Aorta (tissue), 5 donors: ENCODE measurements at places on chromosomes 6 and 20.
A peak's percentile ranks its signal among the peaks of the same experiment; 100 is the strongest.

DNA sequence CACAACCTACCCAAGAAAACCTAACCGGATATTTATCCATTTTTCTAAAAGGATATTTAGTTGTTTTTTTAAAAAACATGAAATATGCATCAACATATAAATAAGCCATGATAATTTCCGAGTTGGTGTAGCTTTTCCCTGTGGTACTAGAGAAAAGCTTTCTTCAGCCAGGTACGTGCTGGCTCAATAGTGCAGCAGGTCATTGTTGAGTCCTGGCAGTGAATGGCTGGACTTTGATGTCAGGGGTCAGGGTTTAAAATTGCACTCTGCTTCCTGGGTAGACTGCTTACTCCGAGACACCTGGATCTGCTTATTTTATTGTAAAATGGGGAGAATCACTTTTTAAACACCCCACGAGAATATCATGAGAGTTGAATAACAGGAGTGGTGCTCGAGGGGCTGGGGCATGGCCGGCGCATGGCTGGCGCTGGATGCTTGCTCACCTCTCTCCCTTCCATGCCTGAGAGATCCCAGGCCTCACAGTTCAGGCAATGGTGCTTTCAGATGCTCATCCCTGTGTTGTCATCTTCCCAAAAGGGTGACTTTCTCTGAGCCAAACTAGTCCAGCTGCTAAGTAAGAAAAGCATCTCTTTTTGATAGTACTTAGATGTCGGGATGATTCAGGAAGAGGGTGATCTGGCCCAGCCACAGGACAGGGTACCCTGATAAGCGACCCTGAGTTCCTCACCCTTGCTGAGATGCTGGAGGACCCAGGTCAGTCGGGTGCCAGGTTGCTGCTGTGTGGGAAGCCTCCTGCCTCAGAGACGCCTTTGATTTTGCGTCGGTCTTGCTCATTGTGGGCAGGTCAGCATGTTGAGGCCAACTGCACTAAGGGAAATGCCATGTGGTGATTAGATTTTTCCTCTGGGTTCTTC is 269.1 kb upstream of the FOXQ1 start:
- no peak for DNase-seq

DNA sequence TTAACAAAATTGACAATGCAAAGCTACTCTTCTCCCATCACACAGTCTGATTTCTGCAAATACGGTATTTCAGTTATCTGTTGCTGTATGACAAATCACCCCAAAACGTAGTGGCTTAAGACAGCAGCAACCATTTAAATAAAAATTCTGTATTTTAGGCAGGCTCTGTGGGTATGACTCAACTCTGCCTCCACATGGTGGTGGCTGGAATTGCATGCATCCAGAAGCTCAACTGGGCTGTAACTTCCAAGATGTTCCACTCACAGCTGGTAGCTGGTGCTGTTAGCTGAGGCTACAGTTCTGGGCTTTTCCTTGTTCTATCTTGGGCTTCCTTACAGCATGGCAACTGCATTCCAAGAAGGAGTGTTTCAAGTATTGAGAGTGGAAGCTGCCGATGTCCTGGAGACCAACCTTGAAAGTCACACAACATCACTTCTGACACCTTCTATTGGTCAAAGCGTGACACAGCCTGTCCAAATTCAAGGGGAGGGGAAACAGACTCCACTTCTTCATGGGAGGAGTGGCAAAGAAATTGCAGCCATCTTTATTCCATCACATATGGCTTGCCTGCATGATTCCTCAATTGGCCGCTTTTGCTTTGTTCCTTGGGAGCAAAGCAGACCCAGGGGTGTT is 39.7 kb upstream of the TULP1 start:
- DNase-seq = no peak

GRCh38 chr6:142307963-142308748 is 6.3 kb downstream of the ADGRG6 start:
- no peak for DNase-seq

GRCh38 chr6:85620308-85620707 is 22.4 kb downstream of the SYNCRIP start:
- no peak for DNase-seq

DNA sequence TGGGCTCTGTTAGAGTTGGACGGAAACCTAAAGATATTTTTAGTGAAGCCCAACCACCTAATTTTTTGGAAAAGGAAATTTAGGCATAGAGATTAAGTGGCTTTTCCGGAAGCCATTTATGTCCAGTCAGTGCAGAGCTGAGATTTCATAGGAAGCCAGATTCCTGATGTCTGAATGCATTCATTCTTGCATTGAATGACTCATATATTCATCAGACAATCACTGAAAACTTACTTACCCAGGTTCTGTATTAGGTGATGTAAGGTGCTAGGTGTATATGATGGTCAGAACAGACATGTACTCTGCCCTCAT is 4.1 kb downstream of the SH3BGRL2 start:
- DNase-seq = no peak

GRCh38 chr6:28824793-28825731 is 98.7 kb downstream of the TRIM27 start:
- DNase-seq = no peak

DNA sequence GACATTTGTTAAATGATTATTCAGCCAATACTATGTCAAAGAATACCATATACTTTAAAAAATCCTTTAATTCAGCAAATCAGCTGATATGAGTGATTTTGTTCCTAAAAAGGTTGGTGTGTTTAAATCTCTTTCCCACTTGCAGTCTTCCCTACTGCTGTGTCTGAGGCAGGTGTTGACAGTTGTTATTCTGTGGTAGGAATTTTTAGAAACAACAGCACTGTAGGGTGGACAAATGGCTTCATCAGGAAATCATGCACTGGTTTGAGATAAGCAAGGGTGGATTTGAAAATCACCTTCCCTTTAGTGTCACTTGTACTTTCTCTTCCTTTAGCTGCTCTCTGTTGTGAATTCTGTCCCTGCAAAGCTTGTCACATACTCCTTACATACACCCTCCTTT is 213.7 kb upstream of the SGK1 start:
- DNase-seq = no peak

- no peak for DNase-seq
These were observed 19.2 kb upstream of the FAM83C start for GRCh38 chr20:35311409-35311808.

DNA sequence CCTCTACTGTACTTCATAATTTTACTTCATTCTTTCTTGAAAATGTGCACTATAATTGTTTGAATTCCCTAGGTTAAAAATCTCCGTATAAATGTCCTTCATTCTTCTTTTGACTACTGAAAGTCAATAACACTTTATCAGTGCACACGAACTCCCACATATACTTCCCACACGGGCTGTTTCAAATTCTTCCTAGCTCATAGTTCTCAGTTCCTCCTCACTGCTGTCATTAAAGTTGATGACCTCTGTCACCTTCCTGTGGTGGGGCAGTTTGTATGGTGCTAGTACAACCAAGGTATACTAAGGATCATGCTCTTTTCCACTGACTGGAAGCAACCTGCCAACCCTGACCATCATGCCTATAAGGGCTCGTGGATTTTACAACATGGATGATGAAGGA is 40.0 kb upstream of the CD2AP start:
- DNase-seq = no peak

- DNase-seq = peak; percentile 51
These were observed 8.0 kb upstream of the PI16 start for GRCh38 chr6:36946526-36946925.

DNA sequence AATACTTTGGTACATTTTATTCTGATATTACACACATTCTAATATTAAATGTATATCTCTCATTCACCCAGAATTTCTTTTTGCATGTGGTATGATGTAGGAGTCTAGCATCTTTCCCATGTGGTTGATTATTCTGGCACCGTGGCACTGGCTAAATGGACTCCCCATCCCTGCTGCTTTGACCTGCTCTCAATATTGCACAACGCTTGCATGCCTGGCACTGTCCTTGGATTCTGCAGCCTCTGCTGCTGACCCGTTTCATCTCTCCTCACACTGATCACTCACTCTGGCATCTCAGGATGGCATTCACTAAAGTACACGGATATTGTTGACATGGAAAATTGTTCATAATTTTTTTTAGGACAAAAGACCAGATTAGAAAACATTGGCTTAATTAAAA is 11.5 kb upstream of the DACT2 start:
- no peak for DNase-seq

DNA sequence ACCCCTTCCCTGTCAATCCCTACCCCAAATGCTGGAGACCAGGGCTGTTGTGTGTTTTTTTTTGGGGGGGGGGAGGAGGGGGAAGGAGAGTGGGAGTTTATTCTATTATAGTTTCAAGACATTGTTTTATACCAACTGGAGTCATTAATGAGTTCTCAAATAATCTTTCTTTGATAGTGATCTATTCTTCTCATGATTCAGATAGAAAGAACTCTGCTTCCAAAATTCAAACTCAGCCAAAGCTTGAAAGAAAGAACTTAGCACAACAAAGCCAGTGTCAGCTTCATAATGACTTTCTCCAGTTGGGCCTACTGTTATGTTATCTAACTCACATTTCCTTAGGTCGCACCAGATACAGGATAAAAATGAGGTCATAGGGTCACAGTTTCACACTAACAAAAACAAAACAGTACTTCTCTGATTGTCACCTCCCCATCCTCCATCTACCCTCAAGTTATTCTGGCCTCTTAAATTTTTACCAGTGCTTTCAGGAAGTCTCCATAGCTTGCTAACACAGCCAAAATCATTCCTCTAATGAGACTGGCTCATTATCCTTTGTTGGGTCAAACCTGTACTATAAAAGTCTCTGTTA is 19.0 kb upstream of the MAP3K7 start:
- no peak for DNase-seq

DNA sequence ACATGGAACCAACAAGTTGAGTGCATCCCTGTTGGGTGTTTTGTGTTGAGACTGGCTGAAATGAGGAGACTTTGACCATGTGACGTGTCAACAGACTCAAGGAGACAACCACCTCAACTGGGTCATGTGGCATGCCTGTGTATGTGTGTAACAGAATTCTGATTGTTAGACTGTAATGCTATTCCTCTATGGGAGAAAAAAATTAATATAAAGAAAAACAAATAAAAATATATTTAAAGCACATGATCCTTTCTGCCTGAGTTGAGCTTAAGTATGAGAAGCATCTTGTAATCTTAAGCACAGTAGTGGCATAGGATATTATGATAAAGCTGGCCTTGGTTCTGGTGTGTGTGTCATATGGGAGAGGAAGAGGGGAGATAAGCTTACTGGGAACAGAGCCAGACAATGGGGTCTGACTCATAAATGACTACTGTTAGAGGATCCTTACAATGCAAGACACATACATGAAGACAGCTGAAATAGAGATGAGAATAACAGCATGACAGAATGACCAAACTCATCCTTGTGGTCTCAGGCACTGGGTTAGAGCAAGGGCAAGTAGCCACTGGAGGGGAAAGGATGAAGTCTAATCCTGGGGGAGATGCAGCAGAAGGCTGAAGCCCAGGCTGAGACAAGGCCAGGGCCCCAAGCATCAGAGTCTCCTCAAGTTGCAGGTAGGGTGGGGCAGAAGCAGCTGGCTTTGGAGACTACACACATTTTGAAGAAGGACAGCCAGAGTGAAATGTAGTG is 9.2 kb downstream of the TP53INP2 start:
- no peak for DNase-seq

GRCh38 chr6:25179051-25179778 is 100.0 kb upstream of the CARMIL1 start:
- DNase-seq = no peak

DNA sequence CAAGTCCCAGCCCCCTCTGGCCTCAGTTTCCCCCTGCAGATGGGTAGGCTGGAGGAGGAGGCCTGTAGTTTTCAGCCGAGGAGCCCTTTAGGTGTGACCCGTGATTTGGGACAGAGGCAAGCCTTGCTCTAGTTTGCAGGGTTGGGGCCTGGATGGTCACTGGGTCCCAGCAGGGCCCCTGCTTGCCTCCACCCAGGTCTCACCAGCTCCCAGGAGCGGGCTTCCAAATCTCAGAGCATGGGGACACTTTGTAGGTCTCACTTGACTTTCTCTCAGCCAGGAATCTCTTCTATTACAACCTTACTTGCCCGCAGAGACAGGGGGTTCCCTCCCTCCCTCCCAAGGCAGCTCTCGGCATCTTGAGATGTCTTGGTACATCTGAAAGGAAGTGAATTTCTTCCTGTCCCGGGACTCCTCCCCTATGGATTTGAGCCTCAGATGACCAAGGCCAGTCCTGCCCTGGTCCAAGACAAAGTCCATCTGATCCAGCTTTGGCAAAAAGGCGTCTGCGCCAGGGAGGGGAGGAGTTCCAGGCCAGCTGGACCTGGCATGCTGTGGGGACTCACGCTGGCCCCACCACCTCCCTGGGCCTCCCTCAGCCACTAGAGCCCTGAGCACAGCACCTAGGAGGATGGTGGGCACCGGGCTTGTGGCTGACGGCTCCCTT is 47.4 kb downstream of the SRC start:
- peak; percentile 66 for DNase-seq

DNA sequence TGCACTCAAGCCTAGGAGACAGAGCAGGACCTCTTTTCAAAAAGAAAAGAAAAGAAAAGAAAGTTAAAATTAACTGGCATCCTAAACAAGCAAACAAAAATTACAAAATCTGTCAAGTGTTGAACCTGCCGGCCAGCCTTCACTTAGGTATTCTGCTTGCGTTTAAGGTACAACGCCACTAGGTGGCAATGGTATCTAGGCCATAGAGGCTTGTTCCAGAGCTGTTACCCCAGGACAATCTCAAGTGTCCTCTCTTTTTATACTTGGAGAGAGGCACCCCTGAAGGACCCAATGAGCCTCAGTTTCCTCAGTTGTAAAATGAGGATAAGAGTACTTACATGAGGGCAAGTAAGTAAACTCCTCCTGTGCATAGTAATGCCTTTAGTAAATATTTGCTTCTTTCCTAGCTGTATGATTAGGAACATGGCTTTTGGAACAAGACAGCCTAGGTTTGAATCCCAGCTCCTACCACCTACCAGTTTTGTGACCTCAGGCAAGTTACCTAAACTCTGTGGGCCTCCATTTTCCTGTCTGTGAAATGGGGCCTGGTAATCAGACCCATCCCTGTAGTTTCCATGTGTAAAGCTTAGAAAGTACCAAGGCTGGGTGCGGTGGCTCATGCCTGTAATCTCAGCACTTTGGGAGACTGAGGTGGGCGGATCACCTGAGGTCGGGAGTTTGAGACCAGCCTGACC is 5.8 kb upstream of the PACSIN1 start:
- no peak for DNase-seq

- DNase-seq = no peak
These were observed 32.4 kb upstream of the NOP56 start for GRCh38 chr20:2619961-2620595.
